ENCODE measurements at places on chromosomes 4 and X. TPM values are rescaled to one million over a fixed set of nuclear protein-coding genes. Genes with fewer than 3 reads are reported as not detected.

SSX4B gene
- total RNA-seq, result 0.53 TPM

SCLT1 gene
- total RNA-seq, result 14.7 TPM

TMEM144 gene
- 2.3 TPM for total RNA-seq

CT47C1 gene
- total RNA-seq, result not detected

EFHC2 gene
- total RNA-seq, result not detected

SMARCA1 gene
- total RNA-seq, result 19.3 TPM

GLUD2 gene
- total RNA-seq, result 2.2 TPM
